Esophagus squamous epithelium (tissue), 5 donors: ENCODE measurements at places on chromosomes 7 and 10.

- no peak for DNase-seq
Measured at GRCh38 chr10:19077276-19077675, 28.7 kb downstream of the MALRD1 start.

DNA sequence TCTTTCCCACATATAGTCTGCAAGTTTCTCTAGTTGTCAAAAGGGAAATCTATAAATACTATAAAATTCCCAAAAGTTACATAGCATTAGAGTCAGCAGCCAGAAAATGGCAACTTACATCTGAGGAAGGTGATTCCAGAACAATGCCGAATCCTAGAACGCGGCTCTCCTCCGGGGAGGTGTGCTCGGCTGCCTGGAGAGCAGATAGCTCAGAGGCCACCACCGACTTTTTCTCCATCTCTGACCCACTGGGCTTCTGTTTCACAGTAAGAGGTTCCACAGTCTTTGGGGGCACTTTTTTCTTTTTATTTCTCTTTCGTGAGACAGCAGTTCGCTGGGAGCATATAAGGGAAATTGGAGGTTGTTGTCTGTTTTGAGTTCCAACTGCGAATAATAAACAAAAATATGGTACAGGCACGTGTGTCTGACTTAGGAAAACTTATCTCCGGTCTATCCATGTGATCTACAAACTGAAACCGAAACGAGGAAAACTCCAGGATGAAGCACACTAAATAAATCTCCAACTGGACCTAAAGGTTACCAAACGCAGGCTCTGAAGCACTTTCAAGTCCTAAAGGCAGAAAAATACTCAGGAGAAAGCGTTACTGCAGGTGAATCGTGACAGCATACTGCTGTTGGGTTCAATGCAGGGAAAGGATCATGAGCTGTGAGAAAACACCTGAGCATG is 36.2 kb downstream of the BEND7 start:
- no peak for DNase-seq

GRCh38 chr10:60737242-60737641 is 41.0 kb upstream of the CDK1 start:
- DNase-seq: no peak

- no peak for DNase-seq
Measured at GRCh38 chr7:37701769-37702168, 18.2 kb downstream of the GPR141 start.

DNA sequence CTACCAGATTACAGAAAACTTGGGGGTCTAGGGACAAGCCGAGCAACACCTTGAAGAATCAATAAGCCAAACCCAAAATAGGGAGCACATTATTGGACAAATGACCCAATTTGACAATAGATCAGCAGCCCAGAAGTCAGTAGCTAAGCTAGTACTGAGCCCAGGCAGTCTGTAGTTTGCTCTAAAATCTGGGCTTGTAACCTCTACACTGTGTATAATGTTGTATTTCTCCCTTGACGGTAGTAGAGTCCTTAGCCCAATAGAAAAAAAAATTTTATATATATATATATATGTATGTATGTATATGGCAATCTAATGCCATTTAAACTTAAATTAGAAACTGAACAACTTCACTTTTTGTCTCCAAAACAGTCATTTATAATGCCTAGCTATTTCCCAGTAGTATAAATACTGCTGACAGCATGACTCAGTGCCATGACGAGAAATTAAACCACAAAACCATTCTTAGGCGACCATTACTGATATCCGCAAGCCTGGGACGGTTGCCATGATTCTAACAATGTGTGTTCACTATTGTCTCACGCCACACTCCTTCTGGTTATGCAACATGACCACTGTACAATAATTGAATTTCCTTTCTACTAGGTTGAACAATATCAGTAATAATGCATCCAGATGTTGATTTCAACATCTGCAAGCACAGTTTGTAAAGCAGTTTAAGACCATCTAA is 110.5 kb downstream of the IPMK start:
- DNase-seq: peak; percentile 7
